ENCODE measurements at places on chromosomes 11 and 22.

DNA sequence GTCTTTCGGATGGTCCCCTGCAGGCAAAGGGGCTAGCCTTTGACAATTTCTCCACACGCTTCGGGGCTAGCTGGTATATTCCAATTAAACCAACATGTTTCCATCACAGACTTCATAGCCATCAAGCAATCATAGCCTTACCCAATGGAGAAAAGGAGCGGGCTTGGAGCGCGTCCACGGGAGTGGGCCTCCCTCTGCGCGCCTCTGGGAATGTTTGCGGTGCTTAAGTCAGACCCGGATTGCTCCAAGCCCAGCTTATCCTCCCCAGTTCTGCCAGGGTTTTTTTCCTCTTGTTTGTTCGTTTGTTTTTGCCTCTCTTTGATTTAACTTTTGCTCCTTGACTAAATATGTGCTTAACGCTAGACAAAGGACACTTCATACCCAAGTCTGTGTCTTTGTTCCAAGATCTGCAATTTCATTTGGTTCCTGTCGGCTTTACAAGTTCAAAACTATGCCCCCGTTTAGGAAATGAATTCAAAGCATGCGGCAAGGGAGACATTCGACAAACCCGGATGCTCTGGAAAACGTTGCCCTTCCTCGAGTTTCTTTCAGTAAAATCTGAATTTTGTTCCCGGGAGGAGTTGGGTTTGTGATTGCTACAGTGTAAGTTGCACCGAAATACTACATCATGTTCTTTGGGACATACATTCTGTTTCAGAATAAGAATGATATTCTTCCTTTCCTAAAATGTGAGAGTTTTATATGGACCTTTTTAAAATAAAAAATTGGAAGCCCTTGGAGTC is 1.0 kb upstream of the GLB1L2 start:
- DNase-seq = no peak

GRCh38 chr11:69131644-69132300 is 24.0 kb upstream of the SMIM38 start:
- DNase-seq = no peak

DNA sequence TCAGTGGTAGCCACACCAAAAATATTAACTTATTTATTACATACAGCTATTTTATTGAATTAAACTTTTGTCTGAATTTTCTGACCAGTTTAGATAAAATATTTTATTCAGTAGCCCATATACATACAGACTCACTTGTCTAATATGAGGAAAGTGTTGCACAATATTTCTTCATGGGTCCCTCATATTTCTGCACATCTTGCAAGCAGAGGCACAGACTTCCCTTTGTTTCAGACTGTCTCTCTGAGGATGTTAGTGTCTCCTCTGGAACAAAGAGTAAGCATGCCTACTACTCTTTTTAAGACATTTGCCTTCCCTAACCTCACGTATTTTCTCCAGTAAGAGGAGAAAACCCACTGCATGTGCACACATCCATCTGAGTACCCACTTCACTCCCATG is 81.2 kb downstream of the OR5AK2 start:
- no peak for DNase-seq

- DNase-seq = no peak
Measured at GRCh38 chr11:111766834-111767142, 599 bp upstream of the PPP2R1B start.

DNA sequence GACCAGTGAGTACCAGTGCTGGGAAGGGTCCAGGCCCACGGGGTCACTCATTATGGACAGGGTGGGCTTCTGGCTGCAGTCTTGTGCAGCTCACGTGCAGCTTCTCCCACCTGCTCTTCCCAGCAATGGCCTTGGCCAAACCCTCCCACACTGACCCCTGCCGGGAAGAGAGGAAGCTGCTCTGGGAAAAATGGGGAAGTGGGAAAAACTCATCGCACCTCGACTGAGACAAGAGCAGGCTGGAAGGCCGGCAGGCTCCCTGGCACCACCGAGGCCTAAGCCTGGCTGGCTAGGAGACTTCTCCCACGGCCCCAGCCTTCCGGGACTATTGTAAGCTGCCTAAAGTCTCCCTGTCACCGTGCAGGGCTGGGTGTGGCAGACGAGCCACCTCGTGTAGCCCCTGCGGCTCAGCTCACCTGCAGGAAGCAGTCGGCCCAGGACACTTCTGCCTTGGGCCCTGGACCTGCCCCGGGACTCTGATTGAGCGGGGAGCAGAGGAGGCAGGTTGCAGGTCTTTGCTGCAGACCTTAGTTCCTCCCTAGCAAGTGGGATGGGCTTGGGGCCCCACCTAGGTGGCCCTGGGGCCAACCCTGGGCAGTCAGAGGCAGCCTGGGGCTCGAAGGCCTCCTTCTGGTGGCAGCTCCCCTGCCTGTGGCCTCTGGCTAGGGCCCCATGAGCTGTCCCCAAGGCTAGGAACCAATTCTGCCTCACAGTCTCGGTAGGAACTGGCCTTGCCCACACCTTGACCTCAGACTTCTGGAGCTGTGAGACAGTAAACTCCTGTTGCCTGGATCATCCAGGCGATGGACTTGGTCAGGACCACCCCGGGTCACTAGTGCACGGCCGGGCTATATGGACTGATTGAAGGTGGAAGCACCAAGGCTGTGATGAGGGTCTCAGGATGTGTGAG is 23.1 kb downstream of the MRGPRG start:
- DNase-seq = no peak

DNA sequence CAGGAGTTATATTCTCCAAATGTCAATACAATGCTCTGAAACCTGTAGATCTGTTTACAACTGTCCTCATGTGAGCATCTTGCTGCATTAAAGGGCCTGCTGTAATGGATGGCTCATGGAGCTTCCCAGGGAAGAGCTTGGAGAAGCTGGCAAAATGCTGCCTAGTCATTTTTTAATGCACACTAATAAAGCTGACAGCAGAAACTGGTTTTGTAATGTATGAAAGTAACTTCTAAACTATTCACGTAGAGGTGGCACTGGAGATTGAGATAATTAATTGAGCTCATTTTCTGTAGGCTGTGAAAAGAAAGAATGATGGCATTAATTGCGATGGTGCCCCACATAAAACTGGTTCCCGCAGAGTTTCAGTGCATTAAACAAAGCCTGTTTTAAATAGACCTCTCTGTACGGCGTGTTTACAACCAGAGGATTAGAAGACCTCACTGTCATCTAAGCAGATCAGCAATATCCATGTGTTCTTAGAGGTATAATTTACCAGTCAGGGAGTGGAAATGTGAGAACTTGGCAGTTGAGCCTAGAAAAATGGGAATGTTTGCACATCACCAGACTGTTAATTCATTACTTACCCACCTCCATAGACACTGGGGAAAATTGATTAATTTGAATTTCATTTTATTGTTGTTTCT is 16.0 kb downstream of the POLA2 start:
- DNase-seq = no peak

Data from T-helper 2 cell (primary cell).